ENCODE measurements at places on chromosomes 7 and 10. TPM values are rescaled to one million over a fixed set of nuclear protein-coding genes. Genes with fewer than 3 reads are reported as not detected.

Gene WDR11
- 23.5 TPM for total RNA-seq

Gene SEMA3D
- not detected for total RNA-seq

Gene DDC
- 1.9 TPM for total RNA-seq

Gene CLRN3
- total RNA-seq: not detected

Gene EZH2
- 23.3 TPM for total RNA-seq

Gene GPR85
- total RNA-seq: not detected

Gene UBE2H
- total RNA-seq: 54.3 TPM

Gene PRKG1
- 0.01 TPM for total RNA-seq

Gene BTBD16
- total RNA-seq: 0.82 TPM

Gene NPSR1
- total RNA-seq: not detected

Gene LRGUK
- 0.32 TPM for total RNA-seq

Gene PRSS37
- total RNA-seq: not detected

Gene GSAP
- 2.6 TPM for total RNA-seq

Gene TRIP6
- 57.2 TPM for total RNA-seq

Gene SPDYE6
- not detected for total RNA-seq

Gene TMEM139
- 1.3 TPM for total RNA-seq

Gene COL1A2
- 0.07 TPM for total RNA-seq

Gene SPDYE2
- not detected for total RNA-seq

Gene LBX1
- total RNA-seq: not detected

Gene TMEM236
- 0.07 TPM for total RNA-seq

Gene TNKS2
- 15.4 TPM for total RNA-seq

Gene GIMAP5
- not detected for total RNA-seq

Gene CAMK2G
- total RNA-seq: 18.3 TPM

Gene HTR5A
- not detected for total RNA-seq

Gene UNCX
- total RNA-seq: not detected

Gene AKR1D1
- total RNA-seq: not detected

Gene SDK1
- 0.27 TPM for total RNA-seq

Gene NEUROG3
- not detected for total RNA-seq

Gene GAD2
- not detected for total RNA-seq

Gene GNAT3
- not detected for total RNA-seq

Gene POLR2J3
- total RNA-seq: 16.8 TPM

Gene GPR15LG
- total RNA-seq: not detected

Gene EPDR1
- 89.0 TPM for total RNA-seq

Gene AKR1C1
- total RNA-seq: 610 TPM

Gene IDI1
- total RNA-seq: 26.2 TPM

Gene CCL24
- total RNA-seq: not detected

Gene LZTS2
- 39.6 TPM for total RNA-seq

Gene HOXA1
- 2.5 TPM for total RNA-seq

Gene UTF1
- not detected for total RNA-seq

Gene BAIAP2L1
- total RNA-seq: 53.9 TPM

Gene SLC26A5
- not detected for total RNA-seq
